Retinal pigment epithelial cell (primary cell): ENCODE measurements at places on chromosomes 6 and 20.

DNA sequence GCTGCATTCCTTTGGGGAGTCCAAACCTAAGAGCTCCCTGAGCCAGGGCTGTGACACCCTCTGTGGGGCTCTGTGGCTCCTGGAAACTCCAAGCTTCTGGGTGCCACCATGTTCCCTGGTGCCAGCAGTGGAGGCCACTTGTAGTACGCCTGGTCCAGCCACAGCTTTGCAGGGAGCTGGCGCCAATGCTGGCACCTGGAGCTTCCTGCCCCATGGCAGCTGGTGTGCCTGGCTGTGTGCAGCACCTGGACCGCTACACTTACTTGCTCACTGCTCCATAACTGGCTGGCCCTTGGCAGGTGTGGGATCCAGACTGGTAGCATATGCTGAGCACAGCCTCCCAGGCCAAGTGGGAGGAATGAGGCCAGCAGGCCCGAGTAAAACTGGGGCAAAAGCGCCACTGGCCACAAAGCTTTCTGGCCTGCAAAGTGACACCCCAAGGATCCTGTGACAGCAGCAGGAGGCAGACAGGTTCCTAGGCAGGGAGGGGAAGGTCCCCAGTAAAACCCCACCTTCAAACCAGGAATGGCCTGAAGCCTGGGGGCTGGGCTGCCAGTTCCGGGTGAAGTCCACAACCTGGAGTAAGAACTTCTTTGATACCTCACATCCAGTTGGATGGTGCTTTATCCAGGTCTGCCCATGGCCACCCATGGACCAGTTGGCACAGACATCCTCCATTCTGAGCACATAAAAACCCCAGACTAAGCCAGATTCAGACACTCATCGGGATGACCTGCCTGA is 461.0 kb downstream of the TBC1D32 start:
- no peak for DNase-seq

DNA sequence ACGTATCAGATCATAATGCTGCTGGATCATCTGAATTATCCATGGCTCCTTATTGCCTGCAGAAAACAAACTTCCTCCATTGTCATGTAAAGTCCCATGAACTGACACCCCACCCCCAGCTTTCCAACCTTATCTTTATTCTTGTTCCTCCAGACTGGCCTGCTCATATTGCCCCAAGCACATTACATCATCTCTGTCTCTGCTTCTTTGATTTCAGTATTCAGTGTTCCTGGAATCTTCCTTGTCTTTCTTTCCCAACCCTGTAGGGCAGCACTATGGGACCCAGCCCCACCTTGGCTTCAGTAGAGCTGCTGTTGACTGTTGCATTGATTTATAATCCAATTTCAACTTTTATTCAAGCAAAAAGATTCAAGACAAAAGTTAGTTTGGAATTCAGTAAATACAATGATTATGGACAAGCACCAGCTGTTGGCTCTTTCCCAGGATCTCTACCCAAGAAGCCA is 187.5 kb upstream of the ECI2 start:
- no peak for DNase-seq

DNA sequence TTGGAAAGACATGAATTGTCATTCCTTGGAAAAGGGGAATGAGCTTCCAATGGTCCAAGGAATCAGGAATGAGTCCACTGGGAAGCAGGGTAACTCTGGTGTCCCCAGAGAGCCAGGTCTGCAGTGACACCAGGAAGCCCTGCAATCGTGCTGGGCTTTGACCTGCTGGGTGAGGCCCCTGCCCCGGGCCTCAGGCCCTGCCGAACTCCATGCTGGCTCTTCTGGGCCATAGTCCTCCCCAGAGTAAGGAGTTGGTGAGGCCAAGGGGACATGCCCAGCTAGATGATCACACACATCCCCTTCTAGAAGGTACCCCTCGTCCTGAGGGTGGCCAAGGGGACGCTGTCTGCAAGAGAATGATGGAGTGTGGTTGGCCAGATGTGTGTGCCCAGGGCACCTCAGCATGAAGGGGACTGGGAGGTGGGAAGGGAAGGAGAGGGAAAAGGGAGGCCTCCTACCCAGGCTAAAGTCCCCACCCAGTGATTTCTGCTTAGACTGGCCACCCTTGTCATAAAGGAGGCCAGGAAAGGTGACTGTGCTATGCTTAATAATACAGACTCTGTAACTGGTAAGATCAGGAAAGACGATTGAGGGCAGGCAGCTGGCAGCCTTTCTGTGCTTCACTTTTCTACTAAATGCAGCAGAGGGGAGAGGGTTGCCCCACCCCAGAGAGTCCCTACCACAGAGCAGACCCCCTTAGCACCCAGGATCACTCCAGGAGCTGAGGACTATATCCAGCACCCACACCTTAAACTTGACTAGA is 119.3 kb downstream of the SNX5 start:
- DNase-seq, result no peak

DNA sequence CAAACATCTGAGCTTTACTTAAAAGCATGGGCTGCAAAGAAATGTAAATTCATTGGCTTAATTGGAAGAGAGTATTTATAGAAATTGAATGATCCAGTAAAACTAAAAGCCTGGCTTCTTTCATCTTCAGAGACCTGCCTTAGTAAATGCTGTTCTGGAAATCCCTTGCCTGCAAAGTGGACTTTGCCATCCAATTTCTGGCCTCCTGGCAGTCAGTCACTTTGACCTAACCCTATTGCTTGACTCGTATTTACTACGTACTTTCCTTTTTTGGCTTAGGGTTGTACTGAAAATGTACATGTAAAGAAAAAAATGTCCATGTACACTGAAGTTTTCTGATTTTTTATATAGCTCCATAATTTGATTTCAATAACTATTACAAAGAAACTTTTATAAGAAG is 47.1 kb downstream of the E2F3 start:
- no peak for DNase-seq

DNA sequence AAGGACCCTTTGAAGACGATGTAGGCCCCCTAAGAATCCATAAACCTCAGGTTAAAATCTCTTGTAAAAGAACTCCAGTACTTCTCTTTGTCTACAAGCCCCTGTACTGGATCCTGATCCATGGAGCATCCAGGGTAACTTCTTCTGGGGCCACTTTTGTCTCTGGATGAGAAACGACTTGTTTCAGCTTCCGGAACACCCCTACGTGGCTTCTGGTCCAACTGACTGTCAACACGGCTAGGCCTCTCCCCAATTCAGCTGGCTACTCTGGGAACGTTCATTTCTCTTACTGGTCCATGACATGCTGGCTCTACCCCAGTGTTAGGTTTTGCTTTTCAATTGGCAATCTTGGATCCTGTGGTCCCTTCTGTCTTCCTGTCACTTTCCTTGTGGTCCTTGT is 198.0 kb downstream of the BACH2 start:
- DNase-seq, result no peak

DNA sequence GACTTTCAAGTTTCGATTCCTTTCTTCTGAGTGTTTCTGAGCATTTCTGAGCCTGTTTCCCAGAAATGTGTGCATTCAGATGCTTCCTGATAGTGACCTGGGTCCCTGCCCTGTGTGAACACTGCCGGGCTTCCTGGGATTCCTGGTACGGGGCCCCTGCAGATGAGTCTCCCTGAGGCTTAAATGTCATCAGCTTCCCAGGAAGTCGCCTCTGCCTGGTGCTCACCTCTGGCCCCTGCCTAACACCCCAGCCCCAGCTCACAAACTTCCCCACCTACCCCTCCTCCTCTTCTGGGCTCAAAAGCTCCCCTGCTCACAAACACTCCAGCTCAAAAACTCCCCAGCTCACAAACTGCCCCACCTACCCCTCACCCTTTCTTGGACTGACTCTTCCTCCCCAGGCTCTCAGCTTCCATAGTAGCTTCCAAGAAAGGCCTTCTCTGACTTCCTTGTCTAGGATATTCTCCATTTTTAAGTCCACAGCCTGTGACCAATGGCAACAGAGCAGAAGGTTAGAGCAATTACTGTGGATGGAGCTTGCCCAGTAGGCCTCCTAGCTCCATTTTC is 42.0 kb downstream of the TGM2 start:
- DNase-seq, result no peak

DNA sequence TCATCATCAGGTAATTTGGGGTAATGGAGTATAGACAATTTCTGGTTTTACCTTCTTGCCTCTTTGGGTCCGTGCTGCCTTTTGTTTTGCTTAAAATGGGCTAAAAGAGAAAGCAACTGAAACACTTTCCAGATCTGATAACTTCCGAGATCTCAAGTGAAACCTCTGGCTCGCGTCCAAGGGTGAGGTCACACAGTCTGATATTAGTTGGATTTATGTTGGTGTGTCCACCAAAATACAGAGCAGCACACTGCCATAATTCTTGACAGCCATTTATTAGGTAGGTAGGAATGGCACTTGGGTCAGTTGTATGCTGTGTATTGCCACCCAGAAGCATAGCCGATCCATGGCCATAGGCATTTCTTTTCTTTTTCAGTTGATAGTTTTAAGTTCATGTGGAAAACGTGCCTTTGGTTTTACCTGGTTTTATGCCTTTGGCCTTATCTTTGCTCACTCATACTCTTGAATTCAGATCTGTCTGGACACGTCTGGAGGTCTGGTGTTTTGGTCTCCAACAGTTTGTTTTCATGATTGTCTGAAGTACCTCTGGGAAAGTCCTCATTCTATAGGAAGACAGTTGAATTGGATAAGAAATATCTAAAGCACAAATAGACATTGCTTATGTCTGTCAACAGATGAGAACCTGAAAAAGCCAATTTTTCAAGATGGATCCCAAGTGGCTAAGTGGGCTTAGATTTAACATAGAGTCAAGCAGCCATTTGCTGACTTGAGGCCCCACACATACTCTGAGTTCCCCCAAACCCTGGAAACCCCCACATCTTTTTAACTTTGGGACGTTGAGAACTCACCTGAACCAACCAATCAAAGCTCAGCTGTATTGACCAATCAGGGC is 320.8 kb downstream of the SOX4 start:
- DNase-seq, result no peak

DNA sequence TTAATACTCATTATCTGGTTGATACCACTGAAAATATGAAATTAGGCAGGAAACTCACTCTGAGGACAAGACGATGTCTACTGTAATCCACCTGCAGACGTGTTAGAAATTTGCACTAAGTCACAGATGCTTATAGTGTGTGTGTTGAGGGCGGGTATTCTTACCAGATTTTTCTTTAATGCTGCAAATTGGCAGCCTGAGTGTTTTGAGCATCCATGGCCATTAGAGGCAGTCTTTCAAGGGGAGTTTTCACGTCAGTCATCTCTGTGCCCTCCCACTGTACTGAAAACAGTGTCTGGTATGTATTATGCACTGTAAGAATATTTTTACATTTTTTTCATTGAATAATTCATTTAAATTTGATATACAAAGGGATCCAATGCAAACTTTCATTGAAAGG is 266.5 kb upstream of the QKI start:
- DNase-seq, result no peak

GRCh38 chr6:25277857-25278256 is 1.3 kb upstream of the CARMIL1 start:
- DNase-seq, result no peak

GRCh38 chr6:54970337-54970736 is 123.8 kb downstream of the FAM83B start:
- DNase-seq, result no peak

DNA sequence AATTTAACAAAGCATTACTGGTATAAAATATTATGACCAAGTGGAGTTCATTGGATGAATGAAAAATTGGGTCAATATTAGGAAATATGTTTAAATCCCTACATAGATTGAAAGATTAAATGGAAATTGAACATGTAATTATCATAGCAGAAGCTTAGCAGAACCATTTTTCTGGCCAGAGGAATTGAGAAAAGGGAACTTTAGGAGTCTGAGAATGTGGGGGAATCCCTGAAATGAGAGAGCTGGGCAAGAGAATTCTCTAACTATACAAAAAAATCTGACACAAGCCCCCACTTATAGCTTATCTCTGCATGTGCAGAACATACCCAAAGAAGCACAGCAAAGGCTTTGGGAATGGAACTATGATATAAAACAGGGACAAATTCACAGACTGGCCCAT is 67.4 kb upstream of the ARHGAP18 start:
- no peak for DNase-seq

DNA sequence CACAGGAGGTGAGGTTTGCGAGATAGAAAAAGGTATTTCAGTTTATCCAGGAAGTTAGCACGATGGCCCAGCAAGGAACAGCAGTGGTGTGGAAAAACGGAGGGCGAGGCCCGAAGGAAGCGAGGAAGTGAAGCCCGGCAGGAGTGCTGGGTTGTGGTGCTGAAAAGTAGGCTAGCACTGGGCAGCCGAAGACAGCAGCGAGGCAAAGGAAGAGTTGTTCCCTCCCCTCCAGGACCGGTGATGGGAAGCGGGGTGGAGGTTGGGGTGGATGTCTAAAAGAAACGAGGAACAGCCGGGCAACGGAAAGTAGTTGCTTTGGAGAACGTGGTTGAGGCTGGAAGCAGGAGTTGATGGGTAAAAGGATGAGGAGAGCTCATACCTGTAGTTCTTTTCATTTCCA is 1.4 kb downstream of the METTL24 start:
- DNase-seq, result no peak

DNA sequence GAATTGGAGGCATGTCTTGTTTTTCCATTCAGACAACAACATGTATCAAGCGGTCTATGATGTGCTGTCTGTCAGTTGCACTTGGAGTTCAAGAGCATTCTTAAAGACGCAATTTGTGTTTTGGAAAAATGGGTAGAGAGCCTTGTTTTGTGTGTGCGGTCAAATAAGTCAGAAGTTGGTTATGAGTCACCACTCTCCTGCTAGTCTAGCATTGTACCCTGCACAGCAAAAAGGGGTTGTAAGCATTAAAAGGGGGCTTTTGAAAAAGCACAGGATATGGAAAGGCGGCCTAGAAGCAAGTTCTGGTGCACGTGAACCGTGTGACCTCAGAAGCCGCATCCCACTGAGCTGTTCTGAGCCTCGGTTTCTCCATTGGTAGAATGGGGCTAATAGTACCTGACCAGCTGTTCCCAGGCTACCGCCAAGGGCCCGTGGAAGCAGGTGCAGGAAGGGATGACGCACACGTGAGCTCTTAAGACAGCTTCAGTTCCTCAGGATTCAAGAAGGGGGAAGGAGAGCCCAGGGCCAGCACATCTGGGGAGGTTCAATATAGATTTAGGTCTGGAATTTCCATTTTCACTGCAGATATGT is 61.6 kb upstream of the SNX9 start:
- peak; percentile 41 for DNase-seq

GRCh38 chr6:158756126-158756525 is 63.0 kb downstream of the EZR start:
- DNase-seq, result no peak

DNA sequence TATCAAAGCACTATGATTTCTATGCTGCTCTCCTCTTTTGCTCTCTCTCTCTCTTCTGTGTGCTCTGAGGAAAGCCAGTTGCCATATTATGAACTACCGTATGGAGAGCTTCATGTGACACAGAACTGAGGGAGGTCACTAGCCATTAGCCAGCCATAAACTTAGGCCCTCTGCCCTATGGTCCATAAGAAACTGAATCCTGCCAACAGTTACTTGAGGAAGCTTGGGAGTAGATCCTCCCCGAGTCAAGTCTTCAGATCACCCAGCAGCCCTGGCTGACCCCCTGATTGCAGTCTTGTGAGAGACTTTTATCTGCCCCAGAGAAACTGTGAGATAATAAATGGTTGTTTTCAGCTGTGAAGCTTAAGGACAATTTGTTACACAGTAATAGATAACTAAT is 5.7 kb upstream of the PEX7 start:
- DNase-seq, result no peak

GRCh38 chr6:24766680-24767462 is 7.9 kb upstream of the GMNN start:
- DNase-seq, result no peak
